ENCODE measurements at places on chromosomes 13 and 19.

- no peak for DNase-seq
Observed at GRCh38 chr19:13169769-13170168, 19.6 kb downstream of the IER2 start.

- no peak for DNase-seq
Observed at GRCh38 chr13:30341815-30342570, 34.6 kb upstream of the KATNAL1 start.

DNA sequence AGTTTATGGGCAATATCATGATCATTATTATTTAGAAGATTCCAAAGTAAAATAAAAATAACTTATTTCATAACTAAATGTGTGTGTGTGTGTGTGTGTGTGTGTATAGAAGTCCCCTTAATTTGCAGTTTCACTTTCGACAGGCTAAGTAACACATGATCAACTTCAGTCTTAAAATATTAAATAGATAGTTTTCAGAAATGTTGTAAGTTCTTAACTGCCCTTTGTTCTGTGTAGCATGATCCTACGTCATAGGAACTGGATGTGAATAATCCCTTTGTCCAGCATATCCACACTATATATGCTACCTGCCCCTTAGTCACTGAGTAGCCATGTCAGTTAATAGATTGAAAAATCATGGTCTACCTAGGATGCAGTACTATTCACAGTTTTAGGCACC lies 1863.5 kb upstream of the PCDH20 start:
- no peak for DNase-seq

DNA sequence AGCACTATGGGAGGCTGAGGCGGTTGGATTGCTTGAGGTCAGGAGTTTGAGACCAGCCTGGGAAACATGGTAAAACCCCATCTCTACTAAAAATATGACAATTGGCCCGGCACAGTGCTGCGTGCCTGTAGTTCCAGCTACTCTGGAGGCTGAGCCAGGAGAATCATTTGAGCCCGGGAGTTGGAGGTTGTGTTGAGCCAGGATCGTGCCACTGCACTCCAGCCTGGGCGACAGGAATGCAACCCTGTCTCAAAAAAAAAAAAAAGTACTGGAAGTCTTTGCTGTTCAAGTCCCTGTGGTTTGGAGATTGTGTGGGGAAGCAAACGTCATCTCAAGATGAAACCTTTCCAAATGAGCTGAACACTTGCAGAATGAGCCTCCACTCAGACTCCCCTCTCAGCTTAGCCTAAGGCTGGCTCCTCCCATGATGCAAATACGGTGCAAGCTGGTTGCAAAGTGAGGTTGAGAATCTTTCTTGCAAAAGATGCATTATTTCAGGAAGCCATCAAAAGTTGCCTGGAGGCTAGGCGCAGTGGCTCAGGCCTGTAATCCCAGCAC lies 46.2 kb downstream of the MYO9B start:
- no peak for DNase-seq

DNA sequence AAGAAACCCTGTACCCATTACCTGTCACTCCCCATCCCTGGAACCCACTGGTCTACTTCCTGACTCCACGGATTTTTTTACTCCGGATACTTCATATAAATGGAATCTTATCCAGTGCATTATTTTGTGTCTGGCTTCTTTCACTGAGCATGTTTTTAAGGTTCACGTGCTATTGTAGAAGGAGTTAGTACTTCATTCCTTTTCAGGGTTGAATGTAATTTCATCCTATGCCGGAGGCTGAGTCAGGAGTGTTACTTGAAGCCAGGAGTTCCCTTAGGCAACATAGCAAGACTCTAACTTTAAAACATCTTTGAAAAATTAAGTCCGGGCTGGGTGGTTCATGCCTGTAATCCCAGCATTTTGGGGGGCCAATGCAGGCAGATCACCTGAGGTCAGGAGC lies 17.9 kb upstream of the ELAVL1 start:
- DNase-seq: no peak

DNA sequence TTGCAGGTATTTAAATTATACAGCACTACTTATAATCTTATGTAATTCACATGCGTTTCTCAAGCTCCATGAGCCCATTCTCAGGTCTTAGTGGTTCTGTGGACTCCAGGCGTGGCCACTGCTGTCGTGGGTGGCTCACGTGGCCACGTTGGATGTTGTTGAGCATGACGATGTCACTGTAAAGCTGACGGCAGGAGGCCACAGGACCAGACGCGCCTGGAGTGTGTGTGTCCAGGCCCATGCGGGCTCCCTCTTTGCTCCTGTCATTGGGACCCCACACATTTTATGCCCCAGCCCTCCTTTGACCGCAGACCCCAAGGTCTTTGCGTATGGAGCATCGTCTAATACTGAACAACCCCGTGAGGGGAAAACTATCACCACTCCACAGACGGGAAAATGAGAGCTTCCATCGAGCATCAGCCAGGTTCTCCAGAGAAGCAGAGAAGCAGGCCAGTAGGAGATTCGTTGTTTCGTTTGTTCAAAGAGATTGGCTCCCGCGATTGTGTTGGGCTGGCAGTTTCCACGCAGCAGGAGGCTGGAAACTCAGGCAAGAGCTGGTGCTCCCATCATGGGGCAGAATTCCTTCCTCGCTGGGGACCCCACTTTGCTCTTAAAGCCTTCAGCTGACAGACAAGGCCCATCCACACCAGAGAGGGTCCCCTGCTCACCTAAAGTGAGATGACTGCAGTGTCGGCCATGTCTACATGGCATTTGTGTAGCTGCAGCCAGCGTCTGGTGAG lies 129.3 kb upstream of the SPACA7 start:
- DNase-seq: no peak

Measured in T-helper 1 cell (primary cell).